ENCODE measurements at places on chromosomes 11 and 22.
A peak's percentile ranks its signal among the peaks of the same experiment; 100 is the strongest.

DNA sequence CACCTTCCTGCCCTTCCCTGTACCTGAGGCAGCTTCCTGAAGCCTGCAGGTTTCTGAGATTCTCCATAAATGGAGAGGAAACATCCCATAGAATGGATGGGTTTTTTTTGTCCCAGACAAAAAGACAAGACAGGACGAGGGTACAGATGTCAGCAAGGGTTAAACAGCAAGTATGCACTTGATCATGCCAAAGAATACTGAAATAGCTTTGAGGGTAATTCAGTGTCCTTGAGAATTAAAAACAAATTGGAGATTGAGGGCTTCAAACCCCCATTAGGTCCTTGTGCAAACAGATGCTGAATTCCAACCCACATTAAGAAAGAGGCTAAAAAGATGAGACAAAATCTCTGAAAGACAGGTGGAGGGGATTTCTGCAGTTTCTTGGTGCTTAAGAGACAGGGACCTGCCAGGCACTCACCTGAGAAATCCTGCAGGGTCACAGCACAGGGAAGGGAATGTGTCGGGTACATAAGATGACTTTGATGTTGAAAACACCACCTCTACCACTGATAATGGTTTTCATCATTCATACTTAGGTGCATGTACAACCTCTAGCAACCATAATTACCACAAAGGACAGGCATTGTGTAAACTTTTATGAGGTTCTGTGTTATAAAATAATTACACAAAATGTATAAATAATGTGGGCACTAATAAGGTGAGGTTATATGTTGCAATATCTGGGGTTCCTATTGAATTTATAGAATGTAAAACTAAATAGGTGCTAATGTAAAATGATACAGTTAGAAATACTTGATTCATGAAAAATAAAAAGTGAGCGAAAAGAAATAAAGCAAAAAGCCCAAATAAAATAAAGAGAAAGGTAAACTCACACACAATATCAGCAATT is 107.1 kb upstream of the TOP3B start:
- DNase-seq = no peak

DNA sequence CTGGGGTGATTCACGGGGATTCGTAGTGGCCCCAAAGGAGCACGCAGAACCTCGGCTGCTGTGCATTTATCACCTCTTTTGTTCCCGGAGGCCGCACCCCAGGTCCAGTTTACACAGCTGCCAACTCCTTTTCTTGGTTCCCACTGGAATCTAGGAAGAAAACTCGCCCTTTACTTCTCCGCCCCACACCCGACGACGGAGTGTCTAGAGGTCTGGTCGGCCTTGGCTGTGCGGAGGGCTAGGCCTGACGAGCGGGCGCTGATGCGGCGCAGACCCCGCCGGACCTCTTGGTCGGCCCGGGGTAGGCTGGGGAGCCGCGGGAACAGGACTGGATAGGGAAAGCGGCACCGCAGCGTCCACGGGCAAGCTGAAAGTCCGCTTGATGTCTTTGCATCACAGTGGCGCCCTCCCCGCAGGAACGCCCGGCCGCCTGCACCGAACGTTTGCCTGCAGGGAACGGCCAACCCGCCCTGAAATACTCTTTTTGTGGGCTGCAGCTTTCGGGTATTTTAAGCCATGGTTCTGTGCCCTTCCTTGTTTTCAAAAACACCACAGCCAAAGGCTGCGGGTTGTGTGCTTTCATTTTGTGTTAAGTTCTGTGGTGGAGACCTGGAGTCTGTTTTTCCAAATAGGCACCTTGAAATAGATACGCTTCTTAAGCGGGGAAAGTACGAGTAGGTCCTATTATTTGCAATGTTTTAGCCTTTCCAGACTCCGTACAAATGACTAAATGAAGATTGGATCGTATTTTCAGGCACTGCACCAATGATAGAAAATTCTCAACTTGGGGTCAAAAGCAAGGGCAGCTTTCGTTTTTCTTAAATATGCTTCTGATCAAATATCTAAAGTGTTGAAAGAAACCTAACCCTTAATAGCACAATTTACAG is 829 bp upstream of the ZBED5 start:
- peak; percentile 58 for DNase-seq

DNA sequence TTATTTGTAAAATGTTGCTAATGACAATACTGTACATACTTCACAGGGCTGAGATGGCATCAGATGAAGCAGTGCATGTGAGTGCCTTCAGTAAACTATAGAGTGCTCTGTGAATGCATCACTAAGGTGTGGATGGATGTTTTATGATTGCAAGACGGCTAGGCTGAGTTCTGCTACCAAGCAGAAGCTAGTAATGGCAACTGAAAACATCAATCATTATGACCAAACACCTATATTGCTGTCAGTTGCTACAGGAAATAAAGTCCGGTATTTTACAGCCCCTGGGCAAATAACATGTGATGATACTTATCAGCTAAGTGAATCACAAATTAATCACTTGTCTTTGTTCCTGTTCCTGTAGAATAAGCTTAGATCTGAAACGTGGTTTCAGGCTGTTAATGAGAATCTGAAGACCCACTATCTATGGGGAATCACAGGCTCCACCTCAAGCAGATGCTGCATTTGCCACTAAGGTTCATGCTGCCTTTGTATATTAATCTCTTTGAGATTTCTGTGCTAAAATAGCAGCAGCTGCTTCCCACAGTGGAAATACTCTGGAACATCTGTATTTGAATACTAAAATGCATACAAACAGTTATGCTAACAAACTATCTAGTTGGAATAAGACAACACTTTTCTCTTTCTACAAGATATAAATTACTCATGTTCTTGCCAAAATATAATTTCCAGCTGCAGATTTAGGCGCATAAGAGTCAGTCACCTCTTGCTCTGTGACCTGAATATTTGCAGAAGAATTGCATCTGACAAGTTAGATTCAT is 254.0 kb upstream of the PITPNB start:
- no peak for DNase-seq

- DNase-seq = no peak
These were observed 29.0 kb downstream of the TTLL1 start for GRCh38 chr22:43060183-43060582.

GRCh38 chr22:46649141-46650077 is 29.2 kb downstream of the GRAMD4 start:
- peak; percentile 38 for DNase-seq

- DNase-seq = no peak
These were observed 1.2 kb downstream of the MUC5B start for GRCh38 chr11:1224111-1224490.

DNA sequence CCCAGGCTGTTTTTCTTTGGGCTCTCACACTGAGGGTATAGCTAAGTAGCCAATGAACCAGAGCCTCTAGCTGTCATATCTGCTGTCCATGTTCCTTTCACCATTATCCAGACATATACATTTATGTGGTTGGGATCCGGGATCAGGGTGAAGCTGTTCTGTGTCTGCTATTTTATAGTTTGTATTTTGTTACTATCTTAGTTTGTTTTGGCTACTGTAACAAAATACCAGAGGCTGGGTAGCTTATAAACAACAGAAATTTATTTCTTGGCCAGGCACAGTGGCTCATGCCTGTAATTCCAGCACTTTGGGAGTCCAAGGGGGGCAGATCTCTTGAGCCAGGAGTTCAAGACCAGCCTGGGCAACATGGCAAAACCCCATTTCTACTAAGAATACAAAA is 40.5 kb upstream of the CABP7 start:
- no peak for DNase-seq

GRCh38 chr22:39453765-39454378 is 2.9 kb upstream of the MGAT3 start:
- DNase-seq = no peak

DNA sequence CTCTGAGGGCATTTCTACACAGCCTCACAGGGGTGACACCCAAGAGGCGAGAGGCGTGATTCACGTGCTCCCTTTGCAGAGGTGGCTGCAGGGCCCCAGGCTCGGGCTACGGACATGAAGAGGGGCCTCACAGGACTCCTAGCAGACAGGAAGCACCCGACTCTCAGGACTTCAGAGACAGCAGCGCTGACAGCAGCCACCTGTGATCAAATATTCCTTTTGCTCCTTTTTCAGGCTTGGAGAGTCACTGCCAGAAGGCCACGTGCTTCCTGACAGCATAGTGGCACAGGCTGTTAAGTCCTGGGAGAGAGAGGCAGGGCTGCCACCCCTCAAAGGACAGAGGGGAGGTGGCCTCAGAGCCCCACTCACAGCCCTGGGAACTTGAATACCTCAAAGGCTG is 348.9 kb downstream of the CADM1 start:
- no peak for DNase-seq

All from AG10803 (cell line).